ENCODE measurements at places on chromosomes 4 and X. TPM values are rescaled to one million over a fixed set of nuclear protein-coding genes. Genes with fewer than 3 reads are reported as not detected.

DNA sequence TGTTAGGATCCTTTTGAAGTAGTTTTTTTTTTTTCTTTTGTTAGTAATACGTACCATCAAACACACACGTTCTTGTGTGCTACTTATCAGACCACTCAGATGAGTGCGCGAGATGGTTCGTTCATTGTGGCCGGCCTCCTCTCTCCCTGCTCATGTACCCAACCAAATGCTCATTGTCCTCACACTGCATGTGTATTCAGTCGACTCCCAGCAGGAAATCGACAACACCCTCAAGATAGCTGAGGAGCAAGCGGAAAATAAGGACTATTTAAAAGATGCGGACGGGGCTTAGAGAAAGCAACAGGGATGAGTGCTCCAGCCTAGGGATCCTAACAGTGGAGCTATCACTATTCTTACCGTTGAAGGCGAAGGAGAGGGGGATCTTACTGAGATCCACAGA lies 72.9 kb upstream of the GUCY1A1 start:
- no peak for DNase-seq

The BMX gene
- total RNA-seq, result not detected

- no peak for DNase-seq
Observed at GRCh38 chr4:167000141-167000852, 234.0 kb downstream of the SPOCK3 start.

The GC gene
- not detected for total RNA-seq

- DNase-seq, result no peak
Observed at GRCh38 chr4:141899103-141899502, 262.7 kb downstream of the IL15 start.

The STIM2 gene
- 37.8 TPM for total RNA-seq

DNA sequence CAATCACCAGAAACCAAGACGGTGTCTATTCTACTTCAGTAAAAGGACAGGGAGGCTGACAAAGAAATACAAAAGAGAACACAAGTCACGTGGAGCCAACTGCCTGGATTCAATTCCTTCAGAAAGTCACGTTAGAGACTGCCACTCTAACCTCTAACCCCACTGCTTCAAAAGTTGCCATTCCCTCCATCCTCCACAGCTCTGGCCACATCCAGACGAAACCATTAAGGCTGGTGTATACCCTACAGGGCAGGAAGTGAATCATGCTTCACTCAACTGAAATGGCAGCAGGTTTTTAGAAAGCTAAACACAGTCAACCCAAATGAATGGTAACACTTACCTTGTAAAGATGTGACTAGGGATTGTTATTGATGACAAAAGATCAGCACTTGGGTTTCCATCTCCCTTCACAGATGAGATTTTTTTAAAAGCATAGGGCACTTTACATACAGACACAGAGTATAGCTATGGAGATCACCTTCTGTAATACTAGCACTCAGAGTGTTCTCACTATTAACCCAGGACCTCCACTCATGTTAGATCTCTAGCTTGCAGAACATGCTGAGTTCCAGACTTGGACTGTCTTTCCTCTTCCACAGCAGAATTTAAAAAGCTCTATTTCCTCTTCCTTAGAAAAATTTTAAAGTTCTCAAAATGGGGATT lies 37.4 kb downstream of the MAML3 start:
- DNase-seq, result peak; percentile 21

- DNase-seq, result no peak
Observed at GRCh38 chr4:38470735-38471262, 193.2 kb upstream of the KLF3 start.

GRCh38 chr4:3190549-3190948 lies 58.4 kb upstream of the MSANTD1 start:
- DNase-seq, result no peak

DNA sequence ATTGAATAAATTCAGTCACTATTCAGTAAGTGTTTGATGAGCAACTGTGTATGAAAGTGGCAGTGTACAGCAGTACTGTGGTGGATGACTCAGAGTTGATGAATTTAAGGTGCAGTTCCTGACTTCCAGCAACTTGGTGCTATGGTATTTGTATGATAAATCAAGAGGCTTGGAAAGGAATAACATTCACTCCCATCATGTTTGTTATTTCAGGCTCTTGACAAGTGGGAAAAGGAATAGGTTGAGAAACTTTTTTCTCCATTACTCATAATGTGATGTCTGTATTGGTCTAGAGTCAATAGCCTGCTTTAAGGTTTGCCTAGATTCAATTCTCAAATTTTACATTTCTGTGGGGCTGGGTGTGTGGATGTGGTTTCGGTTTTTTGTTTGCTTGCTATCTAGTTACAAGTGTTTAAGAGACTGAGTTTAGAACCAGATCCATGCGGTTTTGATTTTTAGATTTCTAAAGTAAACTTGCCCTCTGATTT lies 35.1 kb upstream of the CYP2U1 start:
- DNase-seq, result peak; percentile 99

The USP17L30 gene
- not detected for total RNA-seq

The HTR2C gene
- not detected for total RNA-seq

The BTC gene
- total RNA-seq, result 0.32 TPM

The CD38 gene
- not detected for total RNA-seq

The EVC2 gene
- 18.0 TPM for total RNA-seq

The AFF2 gene
- 4.4 TPM for total RNA-seq

DNA sequence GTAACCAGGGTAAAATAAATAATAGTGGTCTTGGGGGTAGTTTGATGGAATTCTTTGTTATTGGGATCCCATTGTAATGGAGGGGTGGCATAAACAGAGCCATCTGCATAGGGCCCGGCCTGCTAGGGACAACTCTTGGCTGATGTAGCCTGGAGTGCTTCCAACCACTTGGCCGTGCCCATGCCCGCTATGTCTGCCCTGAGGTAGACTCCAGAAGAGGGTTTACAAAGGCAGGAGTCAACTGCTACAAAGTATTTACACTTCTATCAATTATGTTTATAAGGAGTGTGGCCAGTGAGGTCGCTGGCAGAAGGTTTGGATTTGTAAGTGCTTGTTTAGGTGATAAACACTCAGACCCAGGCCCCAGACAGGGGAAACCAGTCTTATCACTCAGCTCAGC lies 8.1 kb downstream of the RASL11B start:
- no peak for DNase-seq

DNA sequence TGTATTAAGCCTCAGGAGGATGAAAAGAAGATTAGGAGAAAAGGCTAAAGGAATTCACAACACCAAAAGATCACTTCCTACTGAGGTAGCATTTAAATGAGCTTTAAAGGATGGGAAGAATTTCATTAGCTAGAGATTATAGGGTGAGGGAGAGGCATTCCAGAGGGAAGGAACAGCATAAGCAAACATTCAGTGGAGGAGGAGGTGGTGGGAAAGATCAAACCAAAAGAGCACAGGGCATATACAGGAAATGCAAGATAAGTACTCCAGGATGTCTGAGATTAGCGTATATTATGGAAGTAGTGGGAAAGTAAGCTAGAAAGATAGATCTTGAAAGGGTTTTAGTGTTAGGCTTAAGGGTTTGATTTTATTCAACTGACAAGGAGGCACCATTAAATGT lies 84.8 kb downstream of the COL4A6 start:
- DNase-seq, result no peak

GRCh38 chrX:107298276-107298675 lies 91.9 kb downstream of the DNAAF6 start:
- no peak for DNase-seq

GRCh38 chr4:40238008-40238699 lies 41.3 kb downstream of the RHOH start:
- DNase-seq, result no peak

The TMEM150C gene
- total RNA-seq, result 0.26 TPM

The ETDA gene
- total RNA-seq, result not detected

DNA sequence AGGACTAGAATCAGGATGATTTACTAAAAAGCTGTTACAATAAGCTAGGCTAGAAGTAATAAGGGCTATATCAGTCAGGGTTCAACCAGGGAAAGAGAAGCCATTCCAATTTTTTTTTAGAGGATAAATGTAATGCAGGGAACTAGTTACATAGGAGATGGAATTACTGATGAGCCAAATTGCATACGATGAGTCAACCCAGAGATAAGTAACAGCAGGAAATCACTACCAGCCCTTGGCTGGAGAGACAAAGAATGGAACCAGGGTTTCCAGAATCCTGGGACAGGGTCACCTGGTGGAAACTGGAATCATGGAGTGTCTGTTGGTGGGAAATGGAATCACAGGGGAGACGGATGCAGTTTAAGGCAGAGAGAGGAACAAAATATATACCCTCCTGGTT lies 13.1 kb upstream of the MAGEA4 start:
- peak; percentile 1 for DNase-seq

GRCh38 chr4:143581331-143581946 lies 67.9 kb downstream of the SMARCA5 start:
- no peak for DNase-seq
